ENCODE measurements at places on chromosomes 3 and 15.

- DNase-seq: no peak
Observed at GRCh38 chr3:187403768-187404288, 35.6 kb downstream of the RTP4 start.

GRCh38 chr3:44827196-44827595, 34.5 kb upstream of the TMEM42 start:
- no peak for DNase-seq

- no peak for DNase-seq
Observed at GRCh38 chr3:42601896-42602581, 1.6 kb downstream of the NKTR start.

- DNase-seq: no peak
Observed at GRCh38 chr3:181317508-181317907, 328.0 kb upstream of the DNAJC19 start.

DNA sequence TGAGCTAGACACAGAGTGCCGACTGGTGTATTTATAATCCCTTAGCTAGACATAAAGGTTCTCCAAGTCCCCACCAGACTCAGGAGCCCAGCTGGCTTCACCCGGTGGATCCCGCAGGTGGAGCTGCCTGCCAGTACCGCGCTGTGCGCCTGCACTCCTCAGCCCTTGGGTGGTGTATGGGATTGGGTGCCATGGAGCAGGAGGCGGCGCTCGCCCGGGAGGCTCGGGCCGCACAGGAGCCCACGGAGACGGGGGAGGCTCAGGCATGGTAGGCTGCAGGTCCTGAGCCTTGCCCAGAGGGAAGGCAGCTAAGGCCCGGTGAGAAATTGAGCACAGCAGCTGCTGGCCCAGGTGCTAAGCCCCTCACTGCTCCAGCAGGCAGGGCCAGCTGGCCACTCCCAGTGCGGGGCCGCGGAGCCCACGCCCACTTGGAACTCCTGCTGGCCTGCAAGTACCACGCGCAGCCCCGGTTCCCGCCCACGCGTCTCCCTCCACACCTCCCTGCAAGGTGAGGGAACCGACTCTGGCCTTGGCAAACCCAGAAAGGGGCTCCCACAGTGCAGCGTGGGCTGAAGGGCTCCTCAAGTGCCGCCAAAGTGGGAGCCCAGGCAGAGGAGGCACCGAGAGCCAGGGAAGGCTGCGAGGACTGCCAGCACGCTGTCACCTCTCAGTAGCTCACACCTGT, 109.7 kb downstream of the NSMCE3 start:
- DNase-seq: no peak

- no peak for DNase-seq
Observed at GRCh38 chr3:156109989-156110388, 10.4 kb upstream of the KCNAB1 start.

DNA sequence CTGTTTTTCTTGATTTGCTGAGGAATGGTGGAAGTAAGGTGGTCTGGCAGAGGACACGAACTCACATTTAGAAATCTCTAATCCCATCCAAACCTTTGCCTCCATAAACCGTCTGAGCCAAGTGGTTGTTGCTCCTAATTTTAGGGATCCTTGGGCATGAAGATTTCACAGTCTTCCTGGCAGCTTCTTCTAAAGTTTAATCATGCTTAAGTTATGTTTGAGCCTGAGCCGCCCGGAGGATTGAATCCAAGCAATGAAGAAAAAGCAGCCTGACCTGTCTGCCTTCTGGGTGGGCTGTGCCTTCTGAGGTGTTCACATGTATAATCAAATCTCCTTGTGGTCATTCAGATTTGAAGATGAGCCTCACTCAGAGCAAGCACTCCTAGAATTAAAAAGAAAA, 249.0 kb downstream of the CD47 start:
- DNase-seq: no peak

- no peak for DNase-seq
Observed at GRCh38 chr3:188435266-188435665, 281.3 kb downstream of the LPP start.

DNA sequence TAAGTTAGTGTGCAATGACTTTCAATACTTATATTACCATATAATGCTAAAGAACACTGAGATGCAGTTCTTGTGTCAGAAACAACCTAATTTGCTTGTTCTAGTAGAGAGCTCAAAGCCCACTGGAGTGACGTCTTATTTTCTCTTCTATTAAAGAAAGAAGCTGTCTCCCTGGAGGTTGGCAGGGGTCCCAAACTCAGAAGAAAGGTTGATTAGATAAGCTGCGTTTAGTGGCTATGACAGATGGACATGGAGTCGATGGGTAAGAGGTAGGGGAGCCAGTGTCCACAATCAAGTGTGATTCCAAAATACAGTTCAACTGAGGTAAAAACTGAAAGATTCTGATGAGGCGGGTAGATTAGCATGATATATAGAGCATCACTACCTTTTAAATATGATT, 363.6 kb downstream of the NLGN1 start:
- DNase-seq: no peak

GRCh38 chr15:38080651-38081275, 146.3 kb downstream of the TMCO5A start:
- DNase-seq: no peak

Measured in stimulated activated CD4-positive, alpha-beta T cell treated with anti-CD3 and anti-CD28 coated beads, Interleukin-4, amount 100 ng/mL, for 4 hours (primary cell).